ENCODE measurements at places on chromosomes 16 and 17. TPM values are rescaled to one million over a fixed set of nuclear protein-coding genes. Genes with fewer than 3 reads are reported as not detected.

P2RX5 gene
- 0.63 TPM for polyA plus RNA-seq

TMEM88 gene
- polyA plus RNA-seq: 12.0 TPM

NTN3 gene
- polyA plus RNA-seq: 3.1 TPM

KRTAP16-1 gene
- not detected for polyA plus RNA-seq

PPP1R1B gene
- polyA plus RNA-seq: 62.0 TPM

GRCh38 chr17:57415751-57416207 lies 159.5 kb downstream of the MSI2 start:
- DNase-seq: peak; percentile 87

- DNase-seq: no peak
Measured at GRCh38 chr16:51607201-51607651, 456.2 kb upstream of the SALL1 start.

DNA sequence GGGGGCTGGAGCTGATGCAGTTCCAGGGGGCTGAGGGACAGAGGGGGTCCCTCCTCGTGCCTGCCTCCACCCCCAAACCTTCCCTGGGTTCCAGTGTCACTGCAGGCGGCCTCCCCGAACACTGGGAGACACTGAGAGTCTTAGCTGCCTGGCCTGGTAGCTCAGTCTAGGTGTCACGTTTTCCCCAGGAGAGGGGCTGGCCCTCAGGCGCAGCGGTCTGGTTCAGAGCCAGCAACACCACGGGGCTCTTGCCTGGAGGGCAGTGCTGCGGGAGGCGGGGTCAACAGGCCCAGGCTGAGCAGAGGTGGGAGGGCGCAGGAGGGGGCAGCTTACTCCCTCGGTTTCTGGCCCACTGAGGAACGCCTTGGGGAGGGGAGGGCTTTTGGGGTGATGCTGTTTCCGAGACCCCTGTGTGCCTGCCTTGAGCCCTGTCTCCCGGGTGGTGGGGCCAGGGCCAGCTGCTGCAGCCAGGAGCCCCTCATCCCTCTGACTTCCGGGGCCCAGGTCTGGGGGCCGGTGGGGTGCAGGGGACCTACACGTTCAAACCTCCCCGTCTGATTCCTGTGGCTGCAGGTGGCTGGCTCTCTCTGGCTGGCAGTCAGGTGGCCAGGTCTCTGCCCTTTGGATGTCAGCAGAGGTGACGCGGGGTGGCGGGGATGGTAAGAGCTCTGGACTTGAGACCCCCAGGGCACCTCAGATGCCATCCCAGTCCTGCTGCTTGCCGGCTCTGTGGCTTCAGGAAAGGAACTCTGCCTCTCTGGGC lies 89.3 kb upstream of the GSE1 start:
- peak; percentile 85 for DNase-seq

All from left lung (tissue), 14 donors.